ENCODE measurements at places on chromosomes 13 and 19.

GRCh38 chr19:6766357-6767080 lies 716 bp downstream of the SH2D3A start:
- no peak for DNase-seq

- DNase-seq = no peak
Observed at GRCh38 chr19:41426952-41427646, at the start of gene B3GNT8. Gene B3GNT8 (minus strand): TSS chr19:41427374. CDS start chr19:41426778, 596 bp downstream.

DNA sequence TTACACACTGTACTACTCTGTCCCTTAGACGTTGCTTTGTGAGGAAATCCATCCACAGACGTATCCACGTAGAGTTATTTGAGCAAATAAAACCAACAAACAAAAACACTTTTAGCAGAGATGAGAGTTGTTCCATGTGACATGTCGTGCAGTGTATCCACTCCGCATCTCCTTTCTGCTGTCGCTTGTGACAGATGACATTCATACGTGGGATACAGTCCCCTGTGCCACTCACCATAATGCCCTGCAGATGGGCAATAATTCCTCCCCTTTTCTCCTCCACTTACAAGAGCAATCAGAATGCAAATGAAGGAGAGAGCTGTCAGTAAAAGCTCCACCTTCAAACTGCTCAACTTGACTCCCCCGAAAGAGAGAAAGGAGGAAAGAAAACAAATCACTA lies 26.0 kb downstream of the IRS2 start:
- DNase-seq = no peak

DNA sequence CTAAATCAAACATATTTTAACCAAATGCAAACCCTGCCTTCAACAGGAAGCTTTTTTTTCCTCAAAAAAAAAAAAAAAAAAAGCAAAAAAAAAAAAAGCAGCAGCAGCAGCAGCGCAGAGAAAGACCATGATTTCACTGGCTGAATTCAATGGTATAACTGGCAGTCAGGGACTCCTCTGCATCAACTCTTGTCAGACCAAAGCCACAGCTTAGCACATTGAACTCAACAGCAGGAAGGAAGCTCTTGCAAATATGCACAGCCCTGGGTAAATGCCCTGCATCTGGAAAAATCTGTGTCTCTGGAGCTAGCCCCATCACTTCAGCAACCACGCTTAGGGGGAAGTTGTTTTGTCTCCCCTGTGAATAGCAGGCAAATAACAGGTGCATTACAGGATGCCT lies 17.6 kb upstream of the DHRS12 start:
- DNase-seq = no peak

DNA sequence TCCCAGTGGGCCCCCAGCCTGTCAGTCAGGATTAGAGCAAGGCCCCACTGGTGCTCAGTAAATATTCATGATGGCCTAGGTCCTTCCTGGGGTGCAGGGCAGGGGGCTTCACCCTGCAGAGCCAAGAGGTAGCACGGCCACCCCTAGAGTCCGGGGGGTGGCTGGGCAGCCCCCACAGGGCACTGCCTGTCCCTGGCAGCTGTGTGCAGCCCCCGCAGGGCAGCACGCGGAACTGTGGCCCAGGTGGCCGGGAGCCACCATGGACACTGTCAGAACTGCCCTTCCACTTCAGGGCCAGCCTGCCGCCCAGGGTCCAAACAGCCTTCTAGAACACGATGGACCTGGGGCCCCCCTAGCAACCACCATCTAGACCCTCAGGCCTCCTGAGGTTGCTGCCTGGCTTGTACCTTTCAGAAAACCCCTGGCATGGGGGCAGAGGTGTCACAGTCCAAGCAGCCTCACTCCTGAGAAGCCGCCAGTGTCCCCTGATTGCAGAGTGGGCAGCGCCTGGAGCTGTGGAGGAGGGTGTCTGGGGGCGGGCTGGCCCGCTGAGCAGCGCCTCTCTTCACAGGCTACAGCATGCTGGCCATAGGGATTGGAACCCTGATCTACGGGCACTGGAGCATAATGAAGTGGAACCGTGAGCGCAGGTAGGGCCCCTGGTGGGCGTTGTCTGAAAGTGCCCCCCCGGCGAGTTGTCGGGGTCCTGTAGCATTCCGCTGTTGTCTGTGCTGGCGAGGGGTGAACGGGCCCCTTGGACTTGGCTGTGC lies 2.9 kb upstream of the YJEFN3 start:
- DNase-seq = no peak

DNA sequence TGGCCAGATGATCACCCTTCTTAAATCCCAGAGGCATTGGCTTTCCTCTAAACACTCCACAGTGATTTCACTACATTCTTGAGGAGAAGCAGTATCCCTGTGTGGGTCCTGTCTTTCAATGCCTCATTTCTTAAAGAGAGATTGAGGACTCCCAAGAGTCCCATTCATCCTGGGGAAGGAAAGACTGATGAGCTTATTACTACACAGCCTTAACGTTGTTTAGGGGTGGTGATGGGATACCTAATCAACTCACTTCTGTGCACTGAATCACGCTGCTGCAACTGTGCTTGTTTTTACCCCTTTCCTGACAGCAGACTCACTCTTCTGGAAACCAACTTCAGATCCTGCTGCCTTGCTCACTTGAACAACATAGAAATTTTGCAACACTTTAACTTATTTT lies 203.1 kb downstream of the RGCC start:
- DNase-seq = no peak

GRCh38 chr19:38700350-38700901 lies 43.8 kb downstream of the CAPN12 start:
- DNase-seq = no peak

DNA sequence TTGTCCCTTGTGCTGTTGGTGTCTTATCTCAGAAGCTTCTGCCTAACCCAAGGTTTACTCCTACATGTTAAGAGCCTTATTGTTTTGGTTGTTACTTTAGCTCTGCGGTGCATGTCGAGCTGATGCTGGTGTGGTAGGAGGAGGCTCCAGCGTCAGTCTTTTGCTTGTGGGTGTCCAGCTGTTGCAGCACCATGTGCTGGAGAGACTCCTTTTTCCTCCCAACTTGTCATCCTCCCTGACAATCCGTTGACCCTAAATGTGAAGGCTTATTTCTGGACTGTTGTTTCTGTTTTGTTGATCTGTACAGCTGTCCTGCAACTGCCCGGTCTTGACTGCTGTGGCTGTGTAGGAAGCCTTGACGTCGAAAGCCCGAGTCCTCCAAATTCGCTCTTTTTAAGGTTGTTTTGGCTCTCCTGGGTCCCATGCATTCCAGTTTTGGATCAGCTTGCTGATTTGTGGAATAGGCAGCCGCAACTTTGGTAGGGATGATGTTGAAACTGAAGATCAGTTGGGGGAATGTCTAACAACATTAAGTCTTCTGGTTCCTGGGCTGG lies 15.3 kb downstream of the NAXD start:
- no peak for DNase-seq

- DNase-seq = no peak
Observed at GRCh38 chr13:37475966-37476365, 122.6 kb downstream of the POSTN start.

GRCh38 chr19:52923778-52924593 lies 758 bp upstream of the ZNF888 start:
- no peak for DNase-seq

- no peak for DNase-seq
Observed at GRCh38 chr19:543910-544608, at the start of gene GZMM. Gene GZMM (plus strand): TSS chr19:544053. CDS start chr19:544072, 19 bp downstream.

GRCh38 chr13:97445522-97446187 lies 11.7 kb downstream of the RAP2A start:
- no peak for DNase-seq

- DNase-seq = no peak
Observed at GRCh38 chr13:46595136-46595884, 42.3 kb downstream of the LRCH1 start.
